Fibroblast of the aortic adventitia (primary cell): ENCODE measurements at places on chromosomes 3 and 15.

GRCh38 chr3:11060500-11061251 lies 68.1 kb downstream of the SLC6A1 start:
- peak; percentile 64 for DNase-seq

- peak; percentile 71 for DNase-seq
Measured at GRCh38 chr3:20074226-20075063, 34.2 kb downstream of the KAT2B start.

- no peak for DNase-seq
Measured at GRCh38 chr3:13282986-13283876, 136.9 kb downstream of the NUP210 start.

GRCh38 chr3:133821767-133822638 lies 16.4 kb downstream of the SRPRB start:
- peak; percentile 76 for DNase-seq

GRCh38 chr15:63196842-63197241 lies 7.4 kb downstream of the RAB8B start:
- DNase-seq, result no peak

DNA sequence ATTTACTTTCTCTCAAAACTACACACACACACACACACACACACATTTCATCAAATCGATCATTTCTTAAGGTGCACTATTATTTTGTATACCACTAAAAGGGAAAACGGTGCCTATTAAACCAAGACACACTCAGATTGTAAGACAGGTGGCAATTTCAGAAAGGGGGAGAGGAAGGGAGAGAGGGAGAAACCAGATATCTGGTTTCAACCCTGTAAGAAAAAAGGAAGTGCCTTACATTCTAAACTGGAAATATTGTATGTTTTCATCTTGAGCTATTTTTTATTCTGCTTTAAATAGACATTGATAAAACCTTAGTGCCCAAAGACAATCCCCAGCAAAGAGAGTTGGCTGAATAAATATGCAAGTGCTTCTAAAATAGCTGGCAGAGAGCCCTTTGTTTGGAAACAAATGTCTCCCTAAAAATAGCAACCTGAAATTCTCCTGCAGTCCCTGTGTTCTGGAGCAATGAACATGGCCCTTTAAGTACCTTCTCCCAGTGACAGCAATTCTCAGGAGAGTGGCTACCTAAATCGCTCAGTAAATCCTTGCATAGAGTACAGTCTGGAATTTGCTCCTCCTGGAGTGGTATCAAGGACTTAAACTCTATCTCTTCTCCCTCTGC lies 85.7 kb downstream of the RARB start:
- DNase-seq, result peak; percentile 30

DNA sequence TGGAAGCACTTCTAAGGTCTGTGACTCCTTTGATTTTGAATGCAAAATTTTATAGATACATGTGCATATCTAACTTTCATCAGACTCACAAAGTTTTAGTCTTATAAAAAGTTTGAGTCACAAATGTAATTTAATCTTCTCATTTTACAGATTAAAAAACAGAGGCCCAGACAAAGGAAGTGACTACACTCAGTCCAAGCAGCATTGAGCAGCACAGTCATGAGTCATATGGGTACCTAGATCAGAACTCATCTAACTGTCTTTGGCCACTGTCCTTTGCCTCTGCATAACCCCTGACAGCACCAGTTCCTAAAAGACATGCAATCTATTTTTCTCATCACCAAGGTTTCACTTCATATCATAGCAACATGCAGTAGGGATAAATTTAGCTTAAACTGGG lies 210.7 kb upstream of the KCNH8 start:
- no peak for DNase-seq

- DNase-seq, result no peak
Measured at GRCh38 chr3:42664438-42664803, 10.9 kb downstream of the ZBTB47 start.

DNA sequence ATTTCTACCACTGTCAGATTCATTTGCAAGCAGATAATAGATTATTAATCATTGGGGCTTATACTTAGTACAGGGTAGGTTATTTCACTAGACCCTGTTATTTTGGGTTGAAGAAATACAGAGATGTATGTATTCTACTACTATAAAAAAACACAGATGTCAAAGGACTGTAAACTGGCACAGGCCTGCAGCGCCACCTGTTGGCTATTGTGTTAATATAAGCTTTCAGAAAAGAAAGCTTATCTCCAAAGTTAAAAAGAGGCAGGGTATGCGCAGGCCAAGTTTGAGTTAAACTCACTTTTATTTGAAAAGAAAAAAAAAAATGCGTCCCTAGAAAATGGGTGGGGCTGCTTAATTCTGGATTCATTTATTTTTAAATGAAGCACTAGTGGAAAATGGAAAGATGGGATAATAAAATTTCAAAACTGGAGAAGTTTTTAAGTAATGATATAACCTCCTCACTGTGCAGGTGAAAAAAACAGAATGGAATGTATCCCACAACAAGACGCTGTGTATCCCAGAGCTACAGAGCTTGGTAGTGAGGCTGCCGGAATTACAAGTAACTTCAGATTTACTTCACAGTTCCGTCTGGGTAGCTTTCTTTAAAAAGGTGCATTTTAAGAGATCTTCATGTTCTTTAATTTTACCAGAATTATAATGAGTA lies 407.2 kb upstream of the TGFBR2 start:
- peak; percentile 82 for DNase-seq

DNA sequence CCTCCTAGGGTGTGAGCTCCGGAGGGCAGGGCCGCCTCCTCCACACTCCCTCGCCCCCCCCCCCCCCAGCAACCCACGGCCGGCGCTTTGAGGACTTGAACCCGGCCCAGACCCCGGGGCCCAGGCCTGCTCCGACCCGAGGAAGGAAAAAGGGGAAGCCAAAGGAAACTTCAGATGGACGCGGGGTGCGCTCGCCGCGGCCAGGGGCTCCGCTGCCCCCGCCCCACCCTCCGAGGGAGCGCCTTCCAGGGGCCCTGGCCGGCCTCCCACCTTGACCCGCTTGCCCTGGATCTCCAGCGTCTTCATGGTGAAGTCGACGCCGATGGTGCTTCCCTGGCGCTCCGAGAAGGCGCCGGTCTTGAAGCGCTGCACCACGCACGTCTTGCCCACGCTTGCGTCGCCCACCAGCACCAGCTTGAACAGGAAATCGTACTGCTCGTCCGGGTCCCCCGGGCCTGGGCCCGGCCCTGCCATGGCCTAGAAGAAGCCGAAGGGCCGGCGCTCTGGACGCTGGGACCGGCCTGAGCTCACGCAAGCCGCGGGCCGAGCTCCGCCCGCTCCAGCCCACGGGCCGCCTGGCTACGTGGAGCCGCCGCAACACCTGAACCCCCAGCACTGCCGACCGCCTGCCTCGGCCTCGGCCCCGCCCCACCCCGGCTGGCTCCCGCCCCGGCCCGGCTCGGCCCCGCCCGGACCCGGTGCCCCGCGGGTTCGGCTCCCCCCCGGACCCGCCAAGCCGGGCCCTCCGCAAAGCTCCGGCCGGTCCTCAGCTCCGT lies 400 bp downstream of the RAB43 start:
- peak; percentile 25 for DNase-seq

DNA sequence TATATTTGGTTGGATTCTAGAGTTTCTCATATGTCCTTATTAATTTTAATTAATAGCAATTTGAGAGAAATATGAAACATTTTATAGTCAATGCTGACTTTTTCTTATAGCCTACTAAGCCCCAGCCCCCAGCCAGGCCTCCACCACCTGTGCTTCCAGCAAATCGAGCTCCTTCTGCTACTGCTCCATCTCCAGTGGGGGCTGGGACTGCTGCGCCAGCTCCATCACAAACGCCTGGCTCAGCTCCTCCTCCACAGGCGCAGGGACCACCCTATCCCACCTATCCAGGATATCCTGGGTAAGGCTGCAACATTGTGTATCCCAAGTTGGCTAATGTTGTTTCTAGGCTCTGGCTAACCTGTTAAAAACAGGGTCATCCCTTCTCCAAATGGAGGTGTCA lies 66.7 kb downstream of the PDCD6IP start:
- no peak for DNase-seq

DNA sequence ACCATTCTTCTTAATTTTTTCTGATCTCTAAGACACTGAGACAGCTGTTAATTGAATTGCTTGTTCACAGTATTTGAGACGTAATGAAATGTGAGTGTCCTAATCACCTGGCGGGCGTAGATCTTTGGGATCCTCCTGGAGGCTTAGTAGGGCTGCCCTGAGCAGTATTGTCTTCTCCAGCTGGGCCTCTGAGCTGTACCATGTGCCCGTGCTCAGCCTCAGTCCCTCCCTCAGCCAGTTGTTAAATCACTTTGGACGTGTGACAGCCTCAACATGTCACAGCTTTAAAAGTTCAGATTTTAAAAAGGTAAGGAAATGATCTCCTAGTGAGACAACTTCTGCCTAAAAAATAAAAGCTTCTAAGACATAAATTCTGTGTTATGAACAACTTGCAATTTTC lies 35.5 kb downstream of the IGF1R start:
- no peak for DNase-seq

DNA sequence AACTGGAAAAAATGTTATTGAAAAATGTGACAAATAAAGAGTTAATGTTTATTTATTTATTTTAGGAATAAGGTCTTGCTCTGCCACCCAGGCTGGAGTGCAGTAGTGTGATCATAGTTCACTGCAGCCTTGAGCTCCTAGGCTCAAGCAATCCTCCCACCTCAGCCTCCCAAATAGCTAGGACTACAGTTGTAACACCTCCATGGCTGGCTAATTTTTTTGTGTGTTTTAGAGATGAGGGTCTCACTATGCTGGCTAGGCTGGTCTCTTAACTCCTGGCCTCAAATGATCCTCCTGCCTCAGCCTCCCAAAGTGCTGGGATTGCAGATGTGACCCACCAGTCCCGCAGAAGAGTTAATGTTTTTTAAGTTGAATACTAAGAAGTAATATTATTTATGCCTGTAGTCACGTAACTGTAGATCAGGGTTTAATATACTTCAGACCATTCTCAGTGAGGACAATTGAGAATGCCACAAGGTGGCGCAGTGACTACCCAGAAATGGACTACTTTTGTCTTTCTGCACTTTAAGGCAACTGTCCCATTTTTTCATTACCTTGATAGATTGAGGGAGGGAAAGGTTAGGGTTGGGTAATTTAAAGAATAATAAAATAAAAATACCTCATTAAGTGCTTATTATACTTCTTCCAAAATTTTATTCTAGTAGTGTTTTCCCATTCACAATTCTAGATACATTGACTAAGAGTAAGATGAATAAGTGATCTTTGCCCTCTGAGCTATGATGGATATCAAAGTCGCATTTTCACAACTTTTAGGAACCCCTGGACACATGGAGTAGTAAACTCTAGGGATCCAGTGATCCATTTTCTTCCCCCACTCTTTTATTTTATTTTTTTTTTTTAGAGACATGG lies 6.0 kb downstream of the MUC13 start:
- peak; percentile 86 for DNase-seq

- no peak for DNase-seq
Measured at GRCh38 chr15:66356077-66356358, 467 bp downstream of the TIPIN start.

- DNase-seq, result peak; percentile 30
Measured at GRCh38 chr3:192727032-192727847, at the start of gene FGF12. Gene FGF12, minus strand, starts transcription at chr3:192727541.

GRCh38 chr15:60763688-60764087 lies 284.7 kb upstream of the ICE2 start:
- no peak for DNase-seq

DNA sequence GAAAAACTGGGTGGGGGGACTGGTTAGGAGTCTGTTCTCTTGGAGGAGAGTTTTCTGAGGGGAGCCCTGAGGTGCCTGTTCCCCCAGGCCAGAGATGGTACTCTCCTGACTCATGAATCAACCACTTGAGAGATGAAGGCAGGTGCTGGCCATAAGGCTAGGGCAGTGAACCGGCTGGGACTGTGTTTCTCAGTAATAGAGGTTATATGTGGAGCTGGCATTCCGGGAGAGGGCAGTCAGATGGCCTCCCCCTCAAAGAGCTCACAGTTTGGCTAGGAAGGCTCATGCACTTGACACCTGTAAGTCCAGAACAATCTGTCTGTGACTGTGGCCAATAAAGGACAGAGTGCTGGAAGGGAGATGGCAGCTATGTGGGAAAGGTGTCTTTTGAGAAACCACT lies 10.0 kb upstream of the SCN10A start:
- DNase-seq, result no peak

DNA sequence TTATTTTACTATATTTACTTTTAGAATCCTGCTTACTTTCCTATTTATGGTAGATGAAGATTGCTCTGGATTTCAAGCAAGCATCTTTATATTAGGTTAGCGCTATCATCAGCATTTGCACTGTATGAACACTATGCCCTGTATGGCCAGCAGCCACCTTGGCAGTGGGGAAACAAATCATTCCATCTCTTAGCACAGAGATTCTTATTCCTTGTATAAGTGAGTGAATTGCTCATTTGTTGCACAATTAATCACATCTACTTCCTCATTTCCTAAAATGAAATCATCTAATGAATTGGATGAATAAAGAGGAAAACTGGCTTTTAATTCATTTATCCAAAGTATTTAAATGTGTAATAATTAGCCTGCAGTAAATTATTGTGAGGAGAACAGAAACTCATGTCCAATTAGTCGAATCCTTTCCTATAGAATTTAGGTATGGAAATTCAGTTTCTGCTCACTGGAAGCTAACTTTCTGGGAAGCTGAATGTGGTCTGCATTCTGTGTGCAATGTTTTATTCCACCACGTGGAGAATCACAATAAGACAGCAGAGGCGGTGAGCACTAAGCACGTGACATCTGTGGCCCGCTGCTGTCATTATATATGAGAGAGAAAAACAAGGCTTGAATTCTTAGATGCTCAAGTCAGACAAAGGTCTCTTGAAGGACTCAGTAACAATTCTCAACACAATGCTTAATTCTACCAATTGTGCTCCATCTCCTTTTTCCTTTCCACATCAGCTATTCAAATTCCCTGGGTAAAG lies 93.4 kb downstream of the PEX5L start:
- DNase-seq, result no peak

DNA sequence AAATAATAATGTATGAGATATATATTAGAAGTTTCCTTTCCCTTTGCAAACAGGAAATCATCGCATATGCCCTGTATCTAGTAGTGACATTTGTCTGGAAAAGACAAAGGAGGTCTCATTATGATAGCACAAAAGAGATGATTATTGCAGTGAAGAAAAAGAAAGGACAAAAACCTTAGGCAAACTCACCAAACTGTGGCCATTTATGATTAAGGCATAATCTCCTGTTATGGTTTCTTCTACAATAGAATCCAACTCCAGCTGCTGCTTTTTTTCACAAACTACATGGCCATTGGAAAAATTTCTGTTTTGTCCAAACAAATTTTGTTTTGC lies 218.2 kb downstream of the ATP8B4 start:
- DNase-seq, result no peak

DNA sequence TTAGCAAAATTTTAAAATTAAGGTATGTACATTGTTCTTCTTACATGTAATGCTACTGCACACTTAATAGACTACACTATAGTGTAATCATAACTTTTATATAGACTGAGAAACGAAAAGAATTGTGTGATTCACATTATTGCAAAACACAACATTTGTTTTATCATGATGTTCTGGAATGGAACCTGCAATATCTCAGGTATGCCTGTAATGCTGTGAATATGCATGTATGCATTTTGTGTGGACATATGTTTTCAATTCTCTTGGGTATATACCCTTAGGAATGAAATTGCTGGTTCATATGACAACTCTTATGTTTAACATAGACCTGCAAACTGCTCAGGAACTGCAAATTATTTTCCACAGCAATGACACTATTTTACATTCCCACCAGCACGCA lies 38.6 kb upstream of the TJP1 start:
- DNase-seq, result peak; percentile 19
